ENCODE measurements at places on chromosomes 1 and 21.

DNA sequence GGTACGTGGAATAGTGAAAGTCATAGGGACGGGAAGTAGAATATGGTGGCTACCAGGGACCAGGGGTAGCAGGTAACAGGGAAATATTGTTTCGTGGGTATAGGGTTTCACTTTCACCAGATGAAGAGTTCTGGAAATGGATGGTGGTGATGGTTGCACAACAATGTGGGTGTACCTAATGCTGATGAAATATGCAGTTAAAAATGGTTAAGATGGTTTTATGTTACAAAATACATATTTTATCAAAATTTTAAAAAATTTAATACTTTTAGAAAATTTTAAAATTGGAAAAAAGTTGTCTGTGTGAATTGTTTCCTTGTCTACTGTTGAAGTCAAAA, 55.5 kb upstream of the TLR5 start:
- no peak for DNase-seq

GRCh38 chr21:45003331-45004058, 63.7 kb downstream of the SLX9 start:
- DNase-seq = no peak

- no peak for DNase-seq
Observed at GRCh38 chr1:203465146-203465798, 10.3 kb upstream of the PRELP start.

DNA sequence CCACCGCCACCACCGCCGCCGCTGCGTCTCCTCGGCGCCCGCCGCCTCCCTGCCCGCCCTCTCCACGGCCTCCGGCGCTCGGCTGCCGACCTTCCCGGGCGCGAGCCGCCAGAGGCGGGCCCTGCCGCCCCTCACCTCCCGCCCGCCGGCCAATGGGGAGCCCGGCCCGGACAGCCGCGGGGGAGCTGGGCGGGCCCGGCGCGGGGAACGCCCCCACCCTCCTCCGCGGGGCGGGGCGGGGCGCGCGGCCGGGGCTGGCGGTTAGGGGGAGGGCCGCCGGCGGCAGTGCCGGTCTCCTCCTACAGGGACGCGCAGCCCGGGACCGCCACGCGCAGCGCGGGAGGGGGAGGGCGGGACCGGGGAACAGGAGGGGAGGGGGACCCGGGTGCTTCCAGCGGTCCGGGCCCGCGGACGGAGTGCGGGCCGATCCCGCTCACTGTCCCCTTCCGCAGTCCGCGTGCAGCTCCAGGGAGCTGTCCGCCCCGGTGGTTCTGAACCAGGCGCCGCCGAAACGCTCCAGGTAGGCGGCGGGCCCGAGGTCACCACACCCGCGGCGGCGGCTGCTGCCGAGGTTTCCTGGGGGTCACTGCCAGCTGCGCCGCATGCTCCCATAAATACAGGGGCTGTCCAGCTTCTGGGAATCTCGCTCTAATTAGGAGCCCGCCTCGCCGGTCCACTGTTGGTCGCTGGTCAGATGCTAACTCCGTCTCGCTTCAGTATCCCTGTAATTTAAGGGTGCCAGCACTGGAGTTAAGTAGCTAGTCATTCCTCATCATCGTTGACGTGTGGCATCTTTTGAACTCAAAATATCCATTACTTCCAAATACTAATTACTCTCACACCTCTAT, at the start of gene PGBD5:
TSS of gene PGBD5 (minus strand) at position 87 of the 848 bp plus-strand sequence. CDS start 404 bp downstream, outside the sequence.
- DNase-seq = peak; percentile 76

DNA sequence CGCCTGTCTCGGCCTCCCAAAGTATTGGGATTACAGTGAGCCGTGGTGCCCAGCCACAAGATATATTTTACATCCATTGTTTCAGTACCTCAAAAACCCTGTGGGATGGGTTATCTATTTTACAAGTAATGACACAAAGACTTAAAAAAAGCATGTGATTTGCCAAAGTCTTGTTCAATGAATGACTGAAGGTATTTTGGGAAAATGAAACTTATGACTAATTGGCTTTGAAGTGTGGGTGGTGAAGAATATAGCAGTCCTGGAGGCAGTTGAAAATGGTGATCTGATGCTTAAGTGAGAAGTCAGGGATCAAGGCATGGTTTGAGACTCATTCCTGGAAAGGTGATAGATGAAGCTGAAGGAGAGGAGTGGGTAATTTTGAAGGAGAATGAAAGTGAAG, 3.0 kb downstream of the SWT1 start:
- DNase-seq = no peak

- DNase-seq = no peak
Observed at GRCh38 chr1:234440348-234440747, 38.6 kb downstream of the TARBP1 start.

GRCh38 chr21:43348801-43349261, 78.1 kb downstream of the SIK1 start:
- DNase-seq = no peak

DNA sequence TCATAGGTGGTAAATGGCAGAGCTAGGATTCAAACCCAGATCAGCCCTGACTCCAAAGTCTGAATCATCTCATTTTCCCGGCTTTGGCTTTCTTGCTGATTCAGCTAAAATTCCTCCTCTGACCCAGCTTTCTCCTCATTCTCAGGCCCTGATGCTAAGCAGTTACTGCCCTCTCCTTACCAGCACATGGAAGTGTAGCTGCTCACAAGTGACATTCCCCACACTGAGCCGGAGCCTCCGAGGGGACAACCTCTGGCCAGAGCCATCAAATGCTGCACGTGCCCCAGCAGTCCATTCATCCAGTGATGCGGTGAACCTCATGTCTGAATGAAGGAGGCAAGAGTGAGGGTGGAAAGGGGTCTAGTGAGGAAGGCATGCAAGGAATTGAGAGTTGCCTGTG, 11.1 kb downstream of the ITGA10 start:
- DNase-seq = no peak

GRCh38 chr21:41647806-41648561, 118.9 kb downstream of the RIPK4 start:
- DNase-seq = no peak

- no peak for DNase-seq
Observed at GRCh38 chr1:109816975-109817535, 53.3 kb upstream of the EPS8L3 start.

DNA sequence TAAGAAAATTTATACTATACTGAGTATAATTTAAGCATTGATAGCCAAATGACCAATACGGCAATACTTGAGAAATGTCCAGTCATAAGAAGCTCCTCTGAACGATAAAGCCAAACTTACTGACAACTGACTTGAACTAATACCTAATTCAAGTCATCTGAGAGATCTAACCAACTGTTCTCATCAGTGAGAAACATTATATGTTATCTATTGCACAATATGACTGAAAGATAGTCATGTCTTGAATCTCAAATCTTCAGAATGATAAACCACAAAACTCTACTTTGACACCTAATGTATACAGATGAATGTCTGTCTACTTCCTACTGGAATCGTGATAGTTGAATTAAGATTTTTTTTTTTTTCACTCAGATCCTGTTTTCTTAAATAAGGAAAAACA, 39.0 kb downstream of the APP start:
- no peak for DNase-seq

DNA sequence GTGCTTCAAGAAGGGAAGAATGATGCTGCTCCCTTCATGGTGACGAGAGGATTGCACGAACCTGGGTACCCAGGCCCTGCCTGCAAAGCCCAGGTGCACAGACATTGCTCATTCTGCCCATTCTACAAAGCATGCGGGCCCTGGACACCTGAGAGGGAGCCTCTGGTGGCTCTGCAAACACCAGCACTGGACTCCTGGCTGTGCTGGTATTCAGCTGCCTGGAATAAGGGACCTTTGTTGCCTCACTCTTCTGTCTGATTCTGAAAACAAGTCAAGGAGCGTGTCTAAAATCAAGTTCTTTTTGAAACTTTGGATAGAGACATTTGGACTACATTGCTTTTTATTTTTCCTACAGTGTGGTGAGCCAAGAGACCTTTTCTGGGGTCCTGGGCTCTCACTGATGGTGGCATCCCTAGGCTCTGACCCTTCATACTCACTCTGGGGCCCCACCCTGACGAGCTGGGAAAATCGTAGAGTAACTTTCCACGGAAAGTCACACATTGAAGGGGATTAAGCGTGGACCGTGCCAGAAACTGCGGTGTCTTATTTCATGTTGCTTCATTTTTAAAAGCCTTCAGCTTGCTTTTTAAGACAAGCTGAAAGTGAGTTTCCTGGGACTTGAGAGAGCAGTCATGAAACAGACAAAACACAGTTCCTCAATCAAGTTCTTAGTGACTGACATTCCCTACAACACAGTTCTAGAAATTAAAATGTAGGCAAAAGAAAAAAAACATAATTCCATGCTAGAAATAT, 24.0 kb downstream of the ABCA4 start:
- DNase-seq = no peak

Data from stimulated activated CD4-positive, alpha-beta T cell treated with anti-CD3 and anti-CD28 coated beads, Interleukin-15, amount 100 ng/mL, for 24 hours (primary cell).